ENCODE measurements at places on chromosomes 7 and 10.

GRCh38 chr7:37832194-37832593, 16.2 kb upstream of the NME8 start:
- peak; percentile 17 for DNase-seq

GRCh38 chr10:75143353-75143752, 31.9 kb downstream of the SAMD8 start:
- DNase-seq: no peak

GRCh38 chr10:11180228-11180627, 162.6 kb downstream of the CELF2 start:
- DNase-seq: no peak

DNA sequence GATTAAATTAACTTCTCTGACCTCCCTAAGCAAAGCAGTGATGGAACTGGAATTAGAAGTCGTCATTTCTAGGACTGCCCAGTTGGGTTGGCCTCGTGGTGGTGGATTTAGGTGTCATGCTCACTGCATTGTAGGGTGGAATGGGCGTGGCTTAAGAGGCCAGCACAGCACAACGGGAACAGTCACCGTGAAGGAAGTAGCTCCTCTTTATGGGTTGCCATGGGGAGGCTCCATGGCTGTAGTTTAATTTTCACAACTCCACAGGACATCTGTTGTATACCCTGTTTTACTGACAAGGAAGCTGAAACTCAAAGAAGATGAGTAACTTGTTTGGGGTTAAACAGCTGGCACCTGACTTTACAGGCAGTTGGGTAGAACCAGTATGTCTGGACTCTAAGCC, 208.3 kb downstream of the CELF2 start:
- DNase-seq: no peak

GRCh38 chr10:103895411-103896186, 22.4 kb downstream of the STN1 start:
- DNase-seq: no peak

DNA sequence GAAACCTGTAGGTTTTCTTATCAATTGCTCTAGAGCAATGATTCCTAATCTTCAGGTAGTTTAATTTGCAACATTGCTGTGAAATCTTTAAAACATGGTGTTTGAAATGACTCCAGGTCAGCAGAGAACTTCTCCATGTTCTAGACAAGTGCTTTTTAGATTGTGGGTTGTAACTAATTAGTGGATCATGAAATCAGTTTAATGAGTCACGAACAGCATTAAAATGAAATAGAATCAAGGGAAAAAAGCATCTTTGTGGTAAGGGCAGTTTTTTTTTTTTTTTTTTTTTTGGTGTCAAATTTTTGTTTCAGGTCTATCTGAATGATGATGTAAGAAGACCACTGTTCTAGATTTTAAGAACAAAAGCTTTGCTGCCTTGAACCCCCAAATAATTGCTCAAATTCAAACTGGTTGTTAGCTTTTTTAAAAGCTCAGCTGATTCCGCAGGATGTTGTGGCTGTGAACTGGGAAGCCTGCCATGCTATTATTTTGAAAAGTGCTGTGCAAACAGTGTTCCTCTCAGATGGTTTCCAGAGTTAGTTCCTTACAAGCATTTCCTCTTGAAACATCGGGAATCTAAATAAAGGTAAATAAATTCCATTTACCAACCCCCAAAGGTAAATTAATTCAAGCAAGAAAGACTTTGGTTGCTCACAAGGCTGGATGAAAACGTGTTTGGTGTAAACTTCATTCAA, 13.1 kb upstream of the PDK4 start:
- DNase-seq: no peak

DNA sequence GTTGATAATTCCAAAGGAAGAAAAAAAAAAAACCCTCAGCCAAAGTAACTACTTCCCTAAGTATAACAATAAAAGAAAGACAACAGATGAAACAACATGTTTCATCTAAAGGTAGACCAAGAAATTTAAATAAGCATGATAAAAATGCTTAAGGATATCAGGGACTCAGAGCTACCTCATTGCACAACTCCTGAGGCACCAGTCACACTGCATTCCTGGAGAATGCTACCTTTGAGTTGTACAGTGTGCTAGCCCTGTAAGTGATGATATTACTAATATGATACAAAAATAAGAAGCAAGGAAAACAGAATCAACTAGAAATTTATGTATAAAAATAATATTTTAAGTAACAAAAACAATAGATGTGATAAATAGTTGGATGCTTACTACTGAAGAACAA, 29.5 kb upstream of the C7orf33 start:
- DNase-seq: no peak

- no peak for DNase-seq
Measured at GRCh38 chr10:113961182-113962031, 82.3 kb upstream of the ADRB1 start.

DNA sequence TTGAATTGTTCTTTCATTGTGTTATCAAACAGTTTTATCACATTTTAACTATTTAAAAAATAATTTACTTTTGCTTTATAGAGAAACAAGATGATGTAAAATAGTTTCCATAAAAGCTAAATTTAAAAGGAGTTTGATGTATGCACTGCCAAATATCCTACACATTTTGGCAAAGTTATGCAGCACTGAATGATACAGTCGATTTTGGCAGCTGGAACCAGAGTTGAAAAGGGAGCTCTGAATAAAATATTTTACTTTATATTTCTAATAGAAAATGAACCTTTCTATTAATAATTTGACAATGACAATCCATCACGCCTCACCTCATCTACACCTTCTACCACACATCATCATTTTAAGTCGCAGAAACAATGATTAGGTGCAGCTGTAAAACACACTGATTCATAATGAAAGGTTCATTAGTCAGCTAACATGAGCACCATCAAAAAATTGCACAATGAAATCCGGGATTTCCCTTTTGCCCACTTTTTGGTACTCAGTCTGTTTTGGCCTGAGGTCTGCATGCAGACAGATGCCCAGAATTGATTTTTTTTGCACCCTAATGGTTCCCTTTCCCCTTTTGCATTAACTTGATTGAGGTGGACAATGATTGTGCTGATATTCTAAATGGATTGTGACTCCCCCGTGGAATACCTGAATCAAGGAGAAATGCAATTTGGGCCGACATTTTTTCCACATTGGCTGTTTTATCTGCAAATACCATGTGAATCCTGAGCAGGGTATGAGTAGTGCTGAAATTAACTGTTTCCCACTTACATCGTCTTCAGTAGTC, 105.8 kb downstream of the THSD7A start:
- DNase-seq: no peak

DNA sequence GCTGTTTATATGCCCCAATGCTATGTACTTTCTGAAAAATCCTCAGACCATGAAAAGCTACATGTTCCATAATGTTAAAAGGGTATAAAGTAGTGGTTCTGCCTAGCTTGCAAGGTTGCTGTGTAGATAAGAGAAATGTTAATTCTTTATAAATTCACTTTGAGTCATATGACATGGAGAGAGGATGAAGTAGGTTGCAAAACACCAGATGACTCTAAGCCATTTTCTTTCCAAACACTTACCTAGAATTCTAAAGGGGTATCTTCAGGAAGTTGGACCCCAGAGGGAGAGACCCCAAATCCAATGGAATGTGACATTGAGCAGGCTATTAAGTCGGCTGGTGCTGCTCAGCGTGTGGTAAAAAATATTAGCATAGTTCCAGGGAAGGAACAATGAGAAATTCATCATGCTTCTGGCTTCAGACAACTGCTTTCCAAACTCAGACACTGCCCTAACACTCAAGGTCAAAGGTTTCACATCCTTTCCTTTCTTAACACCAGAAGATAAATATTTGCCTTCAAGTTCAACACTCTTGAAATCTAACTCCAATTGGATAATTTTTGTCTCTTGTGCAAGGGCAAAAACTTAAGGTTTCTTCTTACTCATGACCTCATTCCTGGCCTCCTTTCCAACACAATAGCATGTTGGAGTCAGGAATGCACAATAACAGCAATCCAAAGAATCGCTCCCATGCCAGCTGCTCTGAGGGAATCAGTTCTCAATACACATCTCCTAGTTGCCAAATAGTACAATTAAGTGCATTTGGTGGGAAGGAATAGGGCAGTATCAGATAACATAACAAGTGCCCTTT, 100.7 kb upstream of the AFAP1L2 start:
- DNase-seq: no peak

GRCh38 chr7:142833174-142834048, 21.5 kb upstream of the EPHB6 start:
- no peak for DNase-seq

- no peak for DNase-seq
Measured at GRCh38 chr7:105133986-105134655, 120.1 kb downstream of the KMT2E start.

DNA sequence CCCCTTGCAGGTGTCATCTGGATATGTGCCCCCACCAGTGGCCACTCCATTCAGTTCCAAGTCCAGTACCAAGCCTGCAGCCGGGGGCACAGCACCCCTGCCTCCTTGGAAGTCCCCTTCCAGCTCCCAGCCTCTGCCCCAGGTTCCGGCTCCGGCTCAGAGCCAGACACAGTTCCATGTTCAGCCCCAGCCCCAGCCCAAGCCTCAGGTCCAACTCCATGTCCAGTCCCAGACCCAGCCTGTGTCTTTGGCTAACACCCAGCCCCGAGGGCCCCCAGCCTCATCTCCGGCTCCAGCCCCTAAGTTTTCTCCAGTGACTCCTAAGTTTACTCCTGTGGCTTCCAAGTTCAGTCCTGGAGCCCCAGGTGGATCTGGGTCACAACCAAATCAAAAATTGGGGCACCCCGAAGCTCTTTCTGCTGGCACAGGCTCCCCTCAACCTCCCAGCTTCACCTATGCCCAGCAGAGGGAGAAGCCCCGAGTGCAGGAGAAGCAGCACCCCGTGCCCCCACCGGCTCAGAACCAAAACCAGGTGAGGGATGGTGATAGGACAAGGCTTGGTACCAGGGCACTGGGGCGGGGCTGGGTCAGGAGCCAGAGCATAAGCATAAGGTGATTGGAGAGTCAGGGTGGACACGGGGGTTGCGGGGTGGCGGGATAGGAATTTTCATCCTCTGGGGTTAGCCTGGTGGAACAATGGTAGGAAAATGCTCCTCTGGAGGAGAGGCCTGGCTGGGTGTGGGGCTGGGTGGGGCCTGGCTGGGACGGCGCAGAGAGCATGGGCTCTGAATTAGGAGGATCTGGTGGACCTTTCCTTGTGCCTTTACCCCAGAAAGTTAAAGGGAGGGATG, 1.9 kb downstream of the ZYX start:
- no peak for DNase-seq

- no peak for DNase-seq
Measured at GRCh38 chr7:128783143-128783861, 7.7 kb upstream of the OPN1SW start.

DNA sequence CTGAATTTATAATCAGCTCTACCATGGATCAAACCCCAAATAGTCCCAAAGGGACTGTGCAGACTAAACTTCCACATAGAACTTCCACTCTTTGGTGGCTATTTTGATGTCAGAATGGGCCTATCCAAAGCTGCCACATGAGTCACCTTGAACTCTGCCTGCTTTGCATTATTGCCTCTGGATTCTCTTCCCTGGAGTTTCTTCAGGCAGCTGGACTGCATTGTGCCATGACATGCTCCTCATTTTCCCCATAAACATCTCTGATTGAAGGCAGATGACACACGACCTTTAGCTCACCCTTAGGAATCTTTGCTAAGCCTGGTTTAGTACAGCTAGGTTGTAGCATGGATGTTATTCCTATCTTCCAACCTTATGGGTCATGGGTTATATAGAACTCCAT, 251.7 kb downstream of the FZD1 start:
- no peak for DNase-seq

DNA sequence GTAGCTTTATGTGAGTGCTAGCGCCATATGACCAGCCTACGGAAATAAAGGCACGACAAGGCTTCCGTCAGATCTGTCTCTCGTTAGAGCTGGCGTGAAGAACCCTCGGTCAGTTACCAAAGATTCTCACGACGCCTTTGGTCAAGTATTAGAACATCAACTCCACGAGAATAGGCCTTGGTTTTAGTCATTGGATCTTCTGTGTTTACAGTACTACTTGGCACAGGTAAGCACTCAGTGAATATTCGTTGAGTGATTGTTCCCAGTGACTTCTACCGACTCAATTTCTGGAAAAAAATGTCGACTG, 316 bp downstream of the RBM48 start:
- no peak for DNase-seq

GRCh38 chr10:68139448-68140272, 30.4 kb downstream of the MYPN start:
- no peak for DNase-seq

DNA sequence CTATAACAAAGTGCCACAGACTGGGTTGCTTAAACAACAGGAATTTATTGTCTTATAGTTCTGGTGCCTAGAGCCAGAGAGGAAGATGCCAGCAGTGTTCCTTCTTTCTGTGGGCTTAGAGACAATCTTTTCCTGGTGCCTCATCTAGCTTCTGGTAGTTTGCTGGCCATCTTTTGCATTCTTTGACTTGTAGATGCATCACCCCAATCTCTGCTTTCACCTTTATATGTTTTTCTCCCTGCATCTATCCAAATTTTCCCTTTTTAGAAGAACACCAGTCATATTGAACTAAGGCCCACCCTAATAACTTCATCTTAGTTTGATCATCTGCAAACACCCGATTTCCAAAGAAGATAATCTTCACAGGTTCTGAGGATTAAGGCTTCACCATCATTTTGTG, 66.8 kb downstream of the CDK1 start:
- DNase-seq: no peak

DNA sequence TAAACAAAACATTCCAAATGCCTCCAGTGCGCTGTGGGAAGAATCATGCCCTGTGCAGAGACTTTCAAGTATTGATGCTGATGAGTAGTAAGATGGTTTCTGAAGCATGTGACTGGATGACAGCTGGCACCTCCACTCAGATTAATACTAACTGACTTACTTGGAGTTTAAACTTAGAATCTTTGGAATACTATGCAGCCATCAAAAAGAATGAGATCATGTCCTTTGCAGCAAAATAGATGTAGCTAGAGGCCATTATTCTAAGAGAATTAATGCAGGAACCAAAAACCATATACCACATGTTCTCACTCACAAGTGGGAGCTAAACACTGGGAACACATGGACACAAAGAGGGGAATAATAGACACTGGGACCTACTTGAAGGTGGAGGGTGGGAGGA, 73.8 kb upstream of the CHCHD3 start:
- DNase-seq: no peak

DNA sequence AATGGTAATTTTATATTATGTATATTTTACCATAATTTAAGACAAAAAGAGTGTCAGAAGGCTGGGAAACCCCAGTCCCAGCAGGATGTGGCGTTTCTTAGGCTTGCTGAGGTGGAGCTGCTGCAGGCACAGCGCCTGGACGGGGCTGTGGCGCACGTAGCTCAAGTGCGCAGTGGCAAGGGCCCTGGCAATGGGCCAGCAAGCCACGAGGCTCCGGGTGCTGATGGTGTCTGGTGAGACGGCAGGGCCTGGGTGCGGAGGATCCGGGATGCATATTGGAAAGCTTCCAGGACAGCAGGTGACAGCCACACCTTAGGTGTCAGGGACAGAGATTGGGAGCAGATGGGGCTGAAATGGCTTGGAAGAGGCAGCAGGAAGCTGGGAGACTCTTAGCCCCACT, 37.2 kb downstream of the CLEC2L start:
- DNase-seq: peak; percentile 95

- DNase-seq: no peak
Measured at GRCh38 chr10:116183733-116184511, 89.1 kb downstream of the GFRA1 start.

- no peak for DNase-seq
Measured at GRCh38 chr10:137606-138005, 2.4 kb downstream of the ZMYND11 start.

Measured in NCI-H2107 (cell line).